ENCODE measurements at places on chromosomes 7 and 10. TPM values are rescaled to one million over a fixed set of nuclear protein-coding genes. Genes with fewer than 3 reads are reported as not detected.

CALY gene
- total RNA-seq: 2.1 TPM

ZMYND11 gene
- total RNA-seq: 69.2 TPM

NAT16 gene
- total RNA-seq: not detected

ZNF777 gene
- total RNA-seq: 18.5 TPM

CCDC3 gene
- total RNA-seq: 5.4 TPM

PPP1R3C gene
- total RNA-seq: 9.9 TPM
